ENCODE measurements at places on chromosomes 3 and 15.

DNA sequence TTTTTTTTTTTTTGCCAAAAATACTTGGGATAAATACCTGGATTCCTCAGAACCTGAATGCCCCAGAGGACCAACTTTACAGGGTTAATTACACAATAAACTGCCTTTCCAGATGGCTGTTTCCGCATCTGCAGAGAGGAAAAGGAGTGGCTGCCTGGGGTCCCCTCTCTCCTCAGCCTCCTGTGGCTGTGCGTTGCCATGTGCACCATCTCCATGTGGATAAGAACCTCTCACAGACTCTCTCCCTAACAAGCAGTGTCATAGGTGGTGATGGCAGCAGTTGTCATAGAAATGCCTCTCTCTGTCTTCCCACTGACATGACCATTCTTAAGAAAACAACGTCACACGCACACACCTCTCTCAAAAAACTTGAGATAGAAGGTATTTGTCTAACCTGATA, 179.4 kb downstream of the RPLP1 start:
- DNase-seq, result no peak

DNA sequence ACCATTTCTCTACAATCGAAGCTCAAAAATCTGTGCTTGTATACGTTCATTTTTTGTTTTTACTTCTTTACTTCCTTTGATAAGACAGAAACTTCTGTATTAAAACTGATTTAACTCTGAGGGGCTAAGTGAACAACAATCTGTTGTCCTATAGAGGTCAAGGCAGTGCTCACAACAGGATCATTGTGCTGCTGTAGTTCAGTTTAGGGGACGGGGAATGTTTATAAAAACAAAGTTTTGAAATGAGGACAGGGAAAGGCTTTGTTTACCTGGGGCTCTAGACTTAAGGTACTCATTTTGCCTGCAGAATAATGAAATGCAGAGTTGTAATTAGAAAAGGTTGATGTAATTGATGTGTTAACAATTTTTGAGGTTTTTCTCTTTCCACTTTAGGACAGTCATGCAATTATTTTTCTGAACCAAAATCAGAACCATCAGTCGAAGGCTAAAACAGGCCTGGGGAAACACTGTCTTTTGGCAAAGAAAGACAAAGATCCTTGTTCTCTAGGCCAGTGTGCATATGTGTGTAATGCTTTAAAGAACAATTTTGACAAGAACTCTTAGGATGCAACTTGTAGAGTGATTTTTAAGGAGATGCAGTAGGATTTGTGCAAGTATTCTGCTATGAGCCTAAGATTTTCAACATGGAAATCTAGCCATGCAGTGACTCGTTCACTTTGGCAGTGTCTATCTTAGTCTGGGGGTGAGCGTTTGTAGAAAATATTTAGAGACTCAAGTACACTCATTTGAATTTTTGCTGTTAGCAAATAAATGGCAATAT, 165.2 kb downstream of the PGPEP1L start:
- DNase-seq, result no peak

GRCh38 chr3:124504332-124505059, 225.8 kb upstream of the UMPS start:
- DNase-seq, result peak; percentile 27

- DNase-seq, result no peak
These were observed 17.0 kb upstream of the IL1RAP start for GRCh38 chr3:190496859-190497258.

DNA sequence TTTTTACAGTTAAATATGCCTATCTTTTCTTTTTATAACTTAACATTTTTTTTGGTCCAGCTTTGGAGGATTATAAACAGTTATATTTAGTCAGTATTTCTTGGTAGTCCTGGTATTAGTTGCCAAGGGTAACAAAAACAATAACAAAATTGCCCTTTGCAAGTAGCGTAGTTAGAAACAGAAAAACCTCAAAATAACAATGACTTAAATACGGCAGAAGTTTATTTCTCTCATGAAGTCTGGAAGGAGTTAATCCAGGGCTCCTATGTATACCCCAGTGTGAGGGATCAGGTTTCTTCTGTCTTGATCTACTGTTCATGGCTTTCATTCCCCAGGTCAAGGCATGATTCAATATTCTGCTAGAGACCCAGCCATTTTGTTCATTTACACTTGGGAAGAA, 14.1 kb upstream of the MYH15 start:
- no peak for DNase-seq

DNA sequence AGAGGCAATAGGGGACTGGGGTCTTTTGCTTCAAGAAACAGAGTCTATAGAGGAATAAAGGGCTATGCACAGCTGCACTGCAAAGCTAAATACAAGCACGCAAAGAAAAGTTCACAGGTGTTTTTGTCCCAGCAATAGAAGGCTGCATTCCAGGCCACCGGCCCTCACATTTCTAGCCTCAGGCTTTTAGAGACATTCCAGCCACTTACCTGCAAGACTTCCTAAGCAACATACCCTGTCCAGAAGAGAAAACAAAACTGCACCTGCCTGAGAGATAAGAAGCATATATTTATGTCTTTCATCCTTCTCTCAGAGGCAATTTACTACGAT, 220.5 kb downstream of the OPA1 start:
- no peak for DNase-seq

GRCh38 chr3:189053322-189053721, 118.4 kb upstream of the TPRG1 start:
- no peak for DNase-seq

GRCh38 chr3:69961706-69962439, 37.7 kb upstream of the SAMMSON start:
- DNase-seq, result no peak

- DNase-seq, result no peak
These were observed 8.1 kb downstream of the B2M start for GRCh38 chr15:44719293-44719999.

GRCh38 chr3:196502775-196503195, 783 bp downstream of the RNF168 start:
- peak; percentile 38 for DNase-seq

GRCh38 chr3:131550562-131551465, 48.0 kb upstream of the MRPL3 start:
- no peak for DNase-seq

DNA sequence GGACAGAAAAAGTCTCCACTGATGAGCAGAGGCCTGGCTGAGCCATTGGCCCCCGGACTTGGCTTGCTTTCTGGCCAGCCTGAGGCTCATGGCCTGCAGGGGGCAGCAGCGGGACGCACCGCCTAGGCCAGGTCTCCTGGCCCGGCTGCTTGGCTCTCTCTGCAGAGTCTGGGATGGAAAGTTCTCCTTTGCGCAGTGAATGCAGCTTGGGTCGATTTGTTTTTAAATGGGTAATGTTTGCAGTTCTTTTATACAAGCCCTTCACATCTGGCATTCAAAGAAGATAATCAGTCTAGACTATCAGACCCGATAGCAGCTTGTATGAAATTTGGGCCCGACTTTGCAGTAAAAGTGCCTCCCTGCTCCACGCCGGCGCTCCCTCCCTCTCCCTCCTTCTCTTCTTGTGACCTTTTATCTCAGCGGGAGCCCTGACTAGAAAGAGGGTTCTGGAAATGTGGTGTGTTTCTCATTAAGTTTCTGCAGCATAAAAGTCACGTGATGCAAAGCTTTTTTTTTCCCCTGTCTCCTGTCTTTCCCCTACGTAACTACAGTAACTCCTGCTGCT, 59.9 kb downstream of the ZNF621 start:
- peak; percentile 51 for DNase-seq

GRCh38 chr15:65920825-65921309, 51.6 kb downstream of the RAB11A start:
- DNase-seq, result no peak

- no peak for DNase-seq
These were observed 2.4 kb upstream of the KLF13 start for GRCh38 chr15:31324186-31324585.

DNA sequence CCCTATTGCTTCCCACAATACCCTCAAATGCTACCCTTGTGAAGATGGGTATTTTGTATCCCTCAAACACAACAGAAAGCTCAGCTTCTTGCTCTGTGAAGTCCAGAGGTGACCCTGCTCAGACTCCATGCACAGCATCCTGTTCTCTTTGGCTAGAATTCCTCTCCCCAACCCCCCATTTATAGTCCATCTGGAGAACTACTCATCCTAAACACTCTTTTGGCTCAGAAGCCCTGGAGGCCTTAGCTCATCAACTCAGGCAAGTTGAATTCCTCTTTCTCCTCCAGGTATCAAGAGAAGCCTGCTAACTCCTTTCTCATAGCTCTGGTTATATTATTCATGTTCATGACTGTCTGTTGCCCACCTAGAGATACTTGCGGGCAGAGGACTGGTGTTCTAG, 18.3 kb upstream of the GASK1A start:
- DNase-seq, result no peak

DNA sequence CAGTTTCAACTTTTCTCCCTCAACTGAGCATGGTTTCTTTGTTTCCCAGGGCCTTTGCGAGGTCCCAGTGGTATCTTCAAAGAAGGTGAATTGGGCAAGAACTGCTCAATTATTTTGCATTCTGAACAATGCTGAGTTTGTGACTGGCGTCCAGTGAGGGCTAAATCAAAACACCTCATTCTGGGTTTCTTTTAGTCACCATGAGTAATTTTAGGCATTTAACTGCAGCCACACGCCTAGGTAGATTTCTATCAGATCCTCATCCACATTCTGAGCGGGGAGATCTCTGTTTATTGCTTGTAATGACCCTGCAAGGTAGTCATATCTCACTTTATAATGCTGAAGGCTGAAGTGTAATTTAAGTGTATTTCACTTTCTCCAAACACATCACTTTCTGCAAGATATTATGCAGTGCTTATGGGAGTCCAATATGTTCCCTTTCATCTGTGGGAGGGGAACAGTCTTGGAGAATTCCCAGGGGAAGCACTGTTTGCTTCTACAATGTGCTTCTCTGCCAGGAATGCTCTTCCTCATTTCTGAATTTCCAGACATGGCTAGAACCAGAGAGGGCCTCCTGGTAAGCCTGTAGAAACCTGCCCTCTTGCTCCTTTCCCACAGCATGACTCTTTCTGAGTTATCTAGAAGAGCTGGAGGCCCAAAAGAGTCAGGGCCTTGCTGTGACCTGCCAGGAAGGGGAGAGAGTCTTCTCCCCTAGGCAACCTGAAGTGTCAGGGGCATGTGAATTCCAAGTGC, 91.7 kb downstream of the FRMD4B start:
- DNase-seq, result peak; percentile 41

DNA sequence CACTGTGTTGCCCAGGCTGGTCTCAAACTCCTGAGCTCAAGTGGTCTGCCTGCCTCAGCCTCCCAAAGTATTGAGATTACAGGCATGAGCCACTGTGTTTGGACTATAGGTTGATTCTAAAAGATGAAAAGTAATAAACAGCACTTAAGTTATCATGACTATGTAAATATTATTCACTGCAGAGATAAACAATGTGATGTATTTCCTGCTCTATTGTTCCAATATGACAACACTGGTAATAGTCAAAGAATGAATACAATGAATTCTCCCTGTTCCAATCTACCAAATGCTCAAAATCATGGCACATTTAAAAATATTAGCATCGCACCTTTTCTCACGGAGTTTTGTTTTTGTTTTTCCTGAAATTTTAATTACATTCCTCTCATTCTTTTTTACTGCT, 36.8 kb upstream of the TBL1XR1 start:
- DNase-seq, result no peak

GRCh38 chr3:193240850-193241706, at the start of gene PLAAT1:
TSS of gene PLAAT1 (plus strand) at chr3:193241222. CDS start at chr3:193255651, 14,429 bp downstream.
- DNase-seq, result peak; percentile 34

- DNase-seq, result no peak
These were observed 17.5 kb upstream of the POC1A start for GRCh38 chr3:52171514-52172261.

- DNase-seq, result peak; percentile 68
These were observed 976 bp downstream of the DIS3L start for GRCh38 chr15:66294157-66294931.

- DNase-seq, result no peak
These were observed 5.6 kb upstream of the RHOV start for GRCh38 chr15:40879609-40880008.

DNA sequence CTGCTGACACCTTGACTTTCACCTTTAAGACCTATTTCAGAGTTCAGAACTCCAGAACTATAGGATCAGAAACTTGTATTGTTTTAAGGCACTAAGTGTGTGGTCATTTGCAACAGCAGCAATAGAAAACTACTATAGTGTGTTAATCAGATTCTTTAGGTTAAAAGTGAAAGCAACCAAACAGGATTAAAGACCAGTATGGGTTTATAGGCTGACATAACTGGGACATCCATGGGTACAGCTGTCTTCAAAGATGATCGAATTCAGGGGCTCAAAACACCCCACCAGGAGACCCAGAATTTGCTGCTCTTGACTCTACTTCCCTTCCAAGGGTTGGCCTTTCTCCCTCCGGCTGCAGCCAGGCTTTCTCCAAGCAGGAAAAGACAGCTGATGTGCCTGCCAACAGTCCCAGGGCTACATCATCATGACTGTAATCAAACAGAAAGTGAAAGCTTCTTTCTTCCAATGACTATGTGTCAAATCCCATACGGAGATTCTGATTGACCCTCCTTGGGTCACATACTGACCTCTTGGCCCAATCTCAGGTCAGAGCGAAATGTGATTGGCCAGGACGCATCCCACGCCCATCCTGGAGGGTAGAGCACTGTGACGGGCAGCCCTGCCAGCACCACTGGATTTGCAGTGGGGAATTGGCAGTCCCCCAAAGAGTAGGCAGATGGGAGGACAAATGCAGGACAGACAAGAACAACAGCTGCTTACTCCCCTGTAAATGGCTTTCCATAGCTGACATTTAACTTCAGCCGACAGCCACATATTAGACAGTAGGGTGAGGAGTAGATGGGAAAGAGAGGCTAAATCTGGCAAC, 51.4 kb upstream of the RNF7 start:
- no peak for DNase-seq

DNA sequence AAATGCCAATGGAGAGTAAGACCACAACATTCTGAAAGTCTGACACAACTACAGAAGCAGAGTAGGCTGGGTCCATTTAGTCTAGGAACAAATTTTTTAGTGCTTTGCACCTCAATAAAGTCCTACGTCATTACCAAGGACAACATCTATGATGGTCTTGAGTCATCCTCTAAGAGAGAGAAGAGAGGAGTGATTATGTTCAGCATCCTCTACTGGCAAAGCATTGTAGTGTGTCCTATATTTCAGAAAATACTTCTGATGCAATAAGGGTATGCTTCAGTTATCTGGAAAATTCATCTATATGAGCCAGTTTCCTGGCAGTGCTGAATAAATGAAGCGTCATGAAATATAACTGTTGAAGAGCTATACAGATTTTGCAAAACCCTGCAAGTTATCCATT, 95.6 kb downstream of the P2RY1 start:
- DNase-seq, result no peak

DNA sequence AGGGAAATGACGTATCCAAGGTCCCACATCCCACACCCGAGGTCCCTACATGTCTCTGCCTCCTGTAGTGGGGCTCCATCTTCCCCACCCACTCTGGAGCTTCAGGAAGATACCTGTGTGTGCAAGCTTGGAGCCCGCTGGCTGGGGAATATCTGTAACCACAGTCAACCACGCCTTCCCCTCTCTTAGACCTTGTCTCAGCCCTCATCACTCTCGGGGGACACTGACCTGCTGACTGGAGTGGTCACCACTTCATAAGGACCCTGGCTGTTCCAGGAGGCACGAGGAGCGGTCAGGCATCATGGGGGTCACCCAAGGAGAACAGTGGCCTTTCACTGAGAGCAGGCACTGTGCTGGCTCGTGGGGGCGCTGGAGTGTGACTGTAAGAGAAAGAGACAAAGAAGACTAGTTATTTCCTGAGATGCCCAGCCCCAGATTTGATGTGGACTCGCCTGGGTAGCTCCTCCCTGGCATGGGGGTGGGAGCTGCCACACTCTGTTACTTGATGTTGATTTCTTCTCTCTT, 48.6 kb downstream of the CTXND1 start:
- no peak for DNase-seq

Measured in fibroblast of skin of left biceps (primary cell).